ENCODE measurements at places on chromosomes 11 and 22. TPM values are rescaled to one million over a fixed set of nuclear protein-coding genes. Genes with fewer than 3 reads are reported as not detected.

Gene TRIM3
- 9.0 TPM for total RNA-seq

Gene RSF1
- total RNA-seq = 65.9 TPM

Gene SLC5A1
- not detected for total RNA-seq

DNA sequence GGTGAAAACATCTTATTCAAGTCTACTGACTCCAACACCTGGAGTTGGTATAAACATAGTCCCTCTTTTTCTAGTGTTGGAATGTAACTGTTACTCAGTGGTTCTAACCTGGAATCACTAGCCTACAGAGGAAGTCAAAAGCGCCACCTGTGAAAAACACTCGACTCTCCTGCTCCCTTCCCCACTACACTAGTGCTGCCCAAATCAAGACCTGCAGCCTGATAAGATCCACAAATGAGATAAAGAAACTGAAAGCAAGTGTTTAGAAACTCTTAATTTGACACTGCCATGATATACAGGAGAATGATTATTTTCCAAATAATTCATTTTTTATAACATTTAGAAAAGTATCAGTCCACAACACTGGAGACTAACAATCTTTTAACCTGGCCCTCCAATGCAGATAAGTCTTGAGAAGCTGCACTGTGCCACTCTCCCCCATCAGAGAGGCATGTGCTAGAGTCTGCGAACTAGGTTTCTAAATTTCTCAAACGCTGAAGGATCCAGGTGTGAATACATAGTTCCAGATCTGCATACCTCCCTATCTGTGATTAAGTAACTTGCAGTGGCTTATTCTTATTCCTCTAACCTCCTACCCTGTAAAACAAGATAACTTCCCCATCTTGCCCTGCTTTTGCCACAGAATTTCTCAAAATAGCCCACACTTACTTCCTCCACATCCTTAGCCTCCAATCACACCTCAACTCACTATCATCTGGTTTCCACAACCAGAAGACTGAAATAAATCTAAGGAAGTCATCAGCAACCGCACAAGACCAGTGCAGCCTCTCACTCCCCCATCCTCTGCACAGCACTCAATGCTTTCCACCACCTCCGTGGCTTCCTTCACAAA, 88.1 kb downstream of the RRAS2 start:
- no peak for DNase-seq
